ENCODE measurements at places on chromosomes 11 and 22. TPM values are rescaled to one million over a fixed set of nuclear protein-coding genes. Genes with fewer than 3 reads are reported as not detected.

The HTATIP2 gene
- total RNA-seq = 51.5 TPM

The ELMOD1 gene
- 0.07 TPM for total RNA-seq

The PNPLA3 gene
- 6.9 TPM for total RNA-seq

The APOBEC3F gene
- 8.7 TPM for total RNA-seq

The OR8G5 gene
- not detected for total RNA-seq
